ENCODE measurements at places on chromosomes 1 and 21. TPM values are rescaled to one million over a fixed set of nuclear protein-coding genes. Genes with fewer than 3 reads are reported as not detected.

DNA sequence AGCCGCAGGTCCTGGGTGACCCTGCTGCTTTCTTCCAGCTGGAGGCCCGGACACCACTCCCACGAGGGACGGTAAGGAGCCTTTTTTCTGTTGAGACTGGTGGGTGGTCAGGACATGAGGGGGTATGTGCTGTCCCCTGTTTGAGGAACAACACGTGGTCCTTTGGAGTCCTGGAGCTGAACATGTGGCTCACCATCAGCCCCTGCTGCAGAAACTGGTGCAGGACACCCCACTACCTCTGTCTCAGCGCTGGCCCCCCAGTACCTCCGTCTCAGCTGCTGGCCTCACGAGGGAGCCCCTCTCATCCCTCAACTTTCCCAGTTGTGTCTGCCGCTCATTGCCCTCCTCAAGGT lies 34.7 kb downstream of the SLC19A1 start:
- DNase-seq, result no peak

Gene AGMAT
- total RNA-seq, result 6.2 TPM

- no peak for DNase-seq
These were observed 95.9 kb downstream of the EPHB2 start for GRCh38 chr1:22806584-22806983.

- DNase-seq, result no peak
These were observed 10.8 kb downstream of the GRHL3 start for GRCh38 chr1:24329797-24330543.

DNA sequence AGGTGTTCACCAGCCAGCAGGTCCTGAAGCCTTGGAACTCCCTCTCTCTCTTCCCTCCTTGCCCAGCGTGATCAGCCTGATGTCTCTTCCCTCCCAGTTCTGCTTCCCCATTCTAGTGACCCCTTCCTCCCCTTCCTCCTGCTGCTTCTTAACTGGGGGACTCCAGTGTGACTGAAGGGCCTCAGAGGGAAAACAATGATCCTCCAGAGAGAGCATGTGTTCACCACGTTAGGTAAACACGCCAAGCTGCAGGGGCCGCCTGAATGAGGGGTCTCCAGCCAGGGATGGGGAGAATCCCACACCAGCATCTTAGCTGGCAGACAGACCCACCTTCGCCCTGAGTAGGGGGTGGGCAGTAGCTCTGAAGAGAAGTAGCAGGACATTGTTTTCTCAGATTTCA lies 124.8 kb downstream of the TMEM53 start:
- DNase-seq, result no peak

Gene NID1
- 70.1 TPM for total RNA-seq

DNA sequence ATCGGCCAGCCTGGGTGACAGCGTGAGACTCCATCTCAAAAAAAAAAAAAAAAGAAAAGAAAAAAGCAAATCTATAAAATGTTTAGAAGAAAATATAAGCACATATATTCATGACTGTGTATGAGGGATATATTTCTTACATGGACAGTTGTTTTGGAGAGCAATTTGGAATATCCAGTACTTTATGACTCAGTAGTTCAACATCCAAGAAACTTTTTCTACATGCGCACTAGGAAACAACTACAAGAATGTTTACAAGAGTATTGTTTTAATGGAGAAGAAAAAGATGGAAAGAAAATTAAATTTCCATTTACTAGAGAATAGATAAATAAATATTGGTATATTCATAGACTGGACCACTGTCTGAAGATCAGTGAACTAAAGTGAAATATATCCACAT lies 77.5 kb downstream of the MAST2 start:
- DNase-seq, result no peak

Gene DYRK3
- 12.7 TPM for total RNA-seq

DNA sequence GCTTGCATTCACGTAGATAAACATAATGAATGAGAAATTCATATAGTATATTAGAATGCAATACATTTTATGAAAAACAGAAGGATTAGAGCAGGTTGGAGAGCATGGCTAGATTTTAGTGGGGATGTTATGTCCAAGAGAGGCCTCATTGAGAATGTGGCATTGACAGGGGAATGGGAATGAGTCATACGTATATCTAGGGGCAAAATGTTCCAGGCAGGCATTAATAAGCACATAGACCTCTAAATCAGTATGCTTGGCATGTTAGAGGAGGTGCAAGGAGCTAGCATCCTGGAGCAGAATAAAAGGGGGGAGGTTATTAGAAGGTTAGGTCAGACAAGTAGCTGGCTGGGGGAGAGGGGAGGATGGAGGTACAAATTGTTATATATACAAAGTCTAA lies 93.0 kb downstream of the USH2A start:
- DNase-seq, result no peak

DNA sequence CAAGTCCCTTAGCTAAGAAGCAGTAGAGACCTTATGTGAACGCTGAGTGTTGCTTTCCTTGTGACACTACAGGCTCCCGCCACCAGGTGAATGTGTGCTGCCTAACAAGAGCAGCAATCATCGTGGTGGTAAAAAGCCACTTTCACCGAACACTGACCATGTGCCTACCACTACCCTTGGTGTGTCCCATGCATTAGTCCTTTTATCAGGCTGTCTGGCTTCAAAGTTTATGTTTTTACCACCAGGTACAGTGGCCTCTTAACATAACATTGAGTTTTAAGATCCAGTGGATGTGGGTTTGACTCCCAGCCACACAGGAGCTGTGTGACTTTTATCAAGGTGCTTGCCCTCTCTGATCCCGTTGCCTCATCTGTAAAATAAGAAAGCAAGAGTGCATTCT lies 1.7 kb downstream of the C1QB start:
- DNase-seq, result no peak

Gene MYOG
- not detected for total RNA-seq

GRCh38 chr21:42609811-42610210 lies 43.6 kb upstream of the PDE9A start:
- DNase-seq, result no peak

Gene FAM167B
- 19.6 TPM for total RNA-seq

- no peak for DNase-seq
These were observed 557.5 kb downstream of the PTPRU start for GRCh38 chr1:29793653-29794348.

Gene ARHGAP30
- 21.6 TPM for total RNA-seq

DNA sequence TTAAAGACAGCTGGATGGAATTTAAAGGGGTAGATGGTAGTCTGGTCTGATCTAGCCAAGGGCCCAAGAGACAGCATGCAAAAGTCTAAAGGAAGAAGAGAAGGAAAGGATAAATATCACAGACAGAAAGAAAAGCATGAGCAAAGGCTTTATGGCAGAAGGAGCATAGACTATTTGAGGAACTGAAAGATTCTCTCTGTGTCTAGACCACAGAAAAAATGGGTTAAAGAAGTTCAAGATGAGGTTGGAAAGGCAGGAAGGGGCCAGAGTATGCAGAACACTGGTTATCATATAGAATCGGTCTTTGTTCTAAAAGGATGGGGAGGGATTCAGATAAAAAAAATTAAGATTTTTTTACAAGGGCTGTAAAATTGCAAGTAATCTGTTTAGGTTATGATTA lies 136.8 kb upstream of the SGIP1 start:
- DNase-seq, result no peak

- DNase-seq, result no peak
These were observed 3.4 kb downstream of the TNFRSF18 start for GRCh38 chr1:1202831-1203560.

GRCh38 chr1:243287652-243288051 lies 31.8 kb downstream of the SDCCAG8 start:
- DNase-seq, result peak; percentile 26

- DNase-seq, result no peak
These were observed 571.2 kb upstream of the USP24 start for GRCh38 chr1:55786396-55786795.

DNA sequence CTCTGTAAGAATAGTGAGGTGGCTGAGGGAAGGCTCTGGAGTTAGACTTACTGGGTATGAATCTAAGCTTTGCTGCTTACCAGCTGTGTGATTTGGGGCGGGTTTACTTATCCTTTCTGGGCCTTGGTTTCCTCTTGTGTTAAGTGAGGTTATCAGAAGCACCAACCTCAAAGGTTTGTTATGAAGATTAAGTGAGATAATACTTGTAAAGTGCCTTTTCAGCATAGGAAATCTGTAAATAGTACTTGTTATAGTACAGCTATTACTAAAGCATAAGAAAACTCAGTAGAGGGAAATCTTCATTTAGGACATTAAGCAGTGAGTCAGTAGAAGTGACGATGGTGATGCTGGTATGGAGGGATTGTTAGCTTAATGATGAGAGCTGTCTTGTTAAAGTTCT lies 12.1 kb downstream of the HHAT start:
- no peak for DNase-seq

Data from kidney (tissue), 22 donors.